ENCODE measurements at places on chromosomes 7 and 10. TPM values are rescaled to one million over a fixed set of nuclear protein-coding genes. Genes with fewer than 3 reads are reported as not detected.

The FKBP9 gene
- total RNA-seq, result 285 TPM

The UCN3 gene
- total RNA-seq, result not detected

The C10orf53 gene
- total RNA-seq, result not detected

The ZDHHC4 gene
- 48.3 TPM for total RNA-seq

The DKK1 gene
- 1.5 TPM for total RNA-seq

The XRCC2 gene
- total RNA-seq, result 2.0 TPM

Measured in tibial nerve (tissue), 4 donors.